GM12878 (cell line): ENCODE measurements at places on chromosomes 4 and X.
A peak's percentile ranks its signal among the peaks of the same experiment; 100 is the strongest.

- DNase-seq, result no peak
These were observed 62.2 kb downstream of the TIGD2 start for GRCh38 chr4:89173336-89174090.

DNA sequence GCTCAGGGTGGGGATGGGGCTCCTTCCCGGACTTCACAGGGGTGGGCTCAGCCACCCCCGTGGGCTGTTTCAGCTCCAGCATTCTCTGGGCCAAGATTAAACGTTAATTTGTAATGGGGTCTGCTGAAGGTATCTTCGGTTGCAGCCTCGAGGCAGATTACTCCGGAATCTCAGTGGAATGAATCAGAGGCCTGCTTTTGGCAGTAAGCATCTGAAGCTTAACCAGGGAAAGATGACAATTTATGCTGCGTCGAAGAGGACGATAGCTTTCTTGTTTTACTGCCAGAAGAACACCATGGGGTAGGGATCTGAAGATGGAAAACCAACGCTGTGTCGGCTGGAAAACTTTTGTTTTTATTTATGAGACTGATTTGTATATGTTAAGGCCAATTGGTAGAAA, 129.2 kb upstream of the MSX1 start:
- no peak for DNase-seq

DNA sequence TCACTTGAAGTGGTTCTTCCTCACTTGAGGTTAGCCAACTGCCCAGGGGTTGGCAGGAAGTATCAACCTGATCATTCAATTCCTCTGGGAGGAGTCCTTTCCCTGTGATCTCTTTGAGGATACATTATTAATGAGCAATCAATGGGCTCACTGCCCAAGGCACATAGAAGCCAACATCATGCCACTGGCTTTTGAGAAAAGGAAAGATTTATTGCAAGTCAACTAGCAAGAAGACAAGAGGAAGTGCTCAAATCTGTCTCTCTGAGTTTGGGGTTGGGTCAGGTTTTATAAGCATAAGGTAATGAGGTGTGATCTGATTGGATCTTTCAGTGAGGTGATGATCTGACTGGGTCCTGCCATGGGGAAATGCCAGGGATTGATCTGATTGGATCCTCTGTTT, 39.6 kb downstream of the FGFBP1 start:
- DNase-seq, result no peak

DNA sequence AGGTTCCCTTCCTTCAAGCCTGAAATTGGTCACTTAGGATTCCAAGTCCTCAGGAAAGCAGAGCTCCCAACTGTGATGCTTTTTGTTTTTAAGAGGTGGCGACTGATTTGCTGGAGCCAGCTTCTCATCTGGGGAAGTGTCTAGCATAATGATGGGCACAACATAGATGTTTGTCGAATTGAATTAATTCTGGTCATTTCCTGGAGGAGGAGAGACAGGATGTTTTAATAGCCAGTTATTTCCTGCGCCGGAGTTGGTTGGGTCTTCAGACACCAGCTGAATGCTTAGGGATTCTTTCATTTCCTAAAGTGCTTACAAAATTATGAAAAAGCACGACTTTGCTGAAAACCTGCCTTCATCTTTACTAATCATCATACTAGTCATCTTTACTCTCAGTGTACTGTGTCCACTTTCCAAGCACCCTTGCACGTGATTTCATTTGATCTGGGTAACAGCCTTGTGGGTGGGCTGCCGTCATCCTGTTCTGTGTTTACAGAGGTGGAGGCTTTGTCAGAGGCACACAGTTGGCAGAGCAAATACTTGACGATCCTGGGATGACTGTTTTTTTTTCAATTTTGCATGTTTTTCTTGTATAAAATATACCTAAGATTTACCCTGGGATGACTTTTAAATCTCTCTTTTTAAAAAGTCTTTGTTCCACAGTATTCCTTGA, 49.5 kb downstream of the RGS12 start:
- DNase-seq, result no peak

- DNase-seq, result no peak
These were observed 4.9 kb upstream of the CPLX1 start for GRCh38 chr4:830601-831482.

DNA sequence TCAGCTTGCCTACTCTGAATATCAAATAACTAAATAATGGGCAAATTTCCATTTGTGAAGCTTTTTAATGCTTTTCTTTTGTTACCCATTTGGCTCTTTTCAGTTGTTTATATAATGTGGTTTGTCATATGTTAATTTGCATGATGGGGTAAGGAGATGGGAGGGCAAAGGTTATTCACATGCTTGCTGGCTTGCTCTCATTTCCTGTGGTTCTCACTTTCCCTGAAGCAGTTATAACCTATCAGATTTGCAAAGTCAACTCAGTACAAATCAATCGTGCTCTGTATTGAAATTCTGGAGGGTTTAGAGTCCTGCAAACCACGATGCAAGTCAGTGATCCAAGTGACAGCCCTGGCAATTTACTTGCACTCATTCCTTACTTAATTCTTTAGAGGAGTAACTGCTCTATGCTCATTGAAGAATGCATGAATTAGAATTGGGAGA, 711.2 kb downstream of the ADGRL3 start:
- DNase-seq, result no peak

GRCh38 chr4:1927675-1928074, 56.5 kb downstream of the NSD2 start:
- DNase-seq, result no peak

DNA sequence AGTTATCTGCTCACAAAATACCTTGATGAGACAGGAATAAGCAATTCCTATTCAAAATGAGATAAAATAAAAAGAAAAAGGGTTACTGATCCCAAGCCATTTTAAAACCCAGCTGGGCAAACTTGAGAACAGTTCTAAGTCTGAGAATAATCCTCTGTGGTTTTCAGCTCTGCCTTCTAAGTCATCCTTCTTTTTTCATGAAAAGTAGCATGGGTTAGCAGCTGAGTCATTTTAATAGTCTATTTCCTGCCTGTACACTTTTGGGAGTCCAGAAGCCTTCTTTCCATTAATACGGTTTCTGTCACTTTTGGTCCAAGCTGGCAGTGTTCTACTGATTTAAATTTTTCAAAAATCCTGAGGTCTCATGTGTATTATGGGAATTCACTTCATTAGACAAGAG, 374.3 kb downstream of the IQCM start:
- DNase-seq, result no peak

DNA sequence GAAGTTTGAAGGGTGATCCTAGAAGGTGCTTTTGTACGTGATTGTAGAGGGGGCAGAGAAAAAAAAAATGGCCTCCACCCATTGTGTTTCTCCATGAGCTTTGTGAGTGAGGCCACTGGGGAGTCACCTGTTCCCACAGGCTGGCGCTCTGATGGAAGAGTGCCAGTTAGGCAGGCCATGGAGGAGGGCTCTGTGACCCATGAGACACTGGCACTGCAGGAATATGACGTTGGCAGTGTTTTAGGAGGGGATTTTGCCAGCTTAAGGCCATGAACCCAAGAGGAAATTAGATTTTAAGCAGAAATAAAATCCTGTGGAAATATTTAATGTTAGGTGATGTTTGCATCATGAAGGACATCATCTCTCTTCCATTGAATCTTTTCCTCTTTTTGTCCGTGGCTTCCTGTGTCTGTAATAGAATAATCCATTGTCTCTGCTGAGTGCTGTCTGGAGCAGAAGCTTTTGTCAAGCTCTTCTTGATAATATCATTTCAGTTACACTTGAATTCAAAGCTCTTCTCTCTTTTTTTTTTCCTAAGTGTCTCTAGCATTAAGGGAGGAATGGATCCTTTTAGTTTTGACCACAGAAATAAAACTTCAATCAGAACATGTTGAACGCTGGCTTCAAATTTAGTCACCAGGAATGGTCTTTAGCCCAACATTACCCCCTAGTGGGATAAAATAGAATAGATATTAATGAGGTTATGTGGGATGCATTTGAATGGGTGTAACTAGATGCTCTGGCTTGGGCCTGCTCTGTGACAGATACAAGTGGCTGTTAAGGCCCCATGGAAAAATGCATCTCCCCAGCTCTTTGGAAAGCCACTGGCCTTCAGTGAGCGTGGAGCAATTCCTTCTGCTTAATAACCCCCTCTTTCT, 41.0 kb upstream of the UCP1 start:
- DNase-seq, result peak; percentile 19

DNA sequence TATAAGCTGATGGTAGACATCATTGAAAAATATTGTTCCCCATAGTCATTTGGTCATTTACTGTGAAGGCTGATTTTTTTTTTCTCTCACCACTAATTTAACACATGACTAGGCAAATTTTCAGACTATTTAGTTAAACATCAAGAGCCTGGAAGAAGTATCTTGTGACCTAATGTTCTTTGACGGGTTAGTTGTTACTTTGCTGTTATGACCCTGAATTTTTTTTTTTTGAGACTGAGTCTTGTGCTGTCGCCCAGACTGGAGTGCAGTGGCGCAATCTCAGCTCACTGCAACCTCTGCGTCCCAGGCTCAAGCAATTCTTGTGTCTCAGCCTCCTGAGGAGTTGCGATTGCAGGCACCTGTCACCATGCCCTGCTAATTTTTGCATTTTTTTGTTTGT, 67.0 kb downstream of the HPF1 start:
- no peak for DNase-seq

DNA sequence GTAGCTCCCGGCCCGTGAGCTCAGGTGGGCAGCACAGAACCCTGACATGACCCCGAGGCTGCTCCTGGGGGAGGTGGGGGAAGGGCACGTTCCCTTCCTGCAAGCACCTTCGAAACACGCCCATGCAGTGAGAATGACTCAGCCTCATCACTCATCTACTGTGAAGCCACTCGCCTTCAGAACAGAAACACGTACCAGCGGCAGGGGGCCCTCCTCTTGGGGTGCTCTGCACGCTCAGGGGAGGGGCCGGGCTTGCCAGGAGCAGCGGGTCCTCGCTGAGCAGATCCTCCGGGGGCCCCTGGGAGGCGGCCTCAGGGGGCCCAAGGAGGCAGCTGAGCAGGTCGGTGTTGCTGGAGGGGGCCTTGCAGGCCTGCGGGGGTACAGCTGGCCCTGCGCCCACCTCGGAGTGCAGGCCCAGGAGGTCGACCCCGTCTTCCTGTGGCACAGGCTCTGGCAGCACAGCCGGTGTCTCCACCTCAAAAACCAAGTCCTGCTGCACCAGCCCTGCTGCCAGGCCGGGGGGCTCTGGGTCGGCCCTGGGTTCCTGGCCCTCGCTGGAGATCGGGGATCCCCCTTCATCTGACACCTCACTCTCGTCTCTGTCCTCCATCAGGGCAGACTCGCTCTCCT, 40.9 kb upstream of the CPLX1 start:
- DNase-seq, result no peak

- no peak for DNase-seq
These were observed 307.5 kb upstream of the SLIT2 start for GRCh38 chr4:19944251-19944650.

- peak; percentile 19 for DNase-seq
These were observed 3.7 kb downstream of the RS1 start for GRCh38 chrX:18668071-18668835.

DNA sequence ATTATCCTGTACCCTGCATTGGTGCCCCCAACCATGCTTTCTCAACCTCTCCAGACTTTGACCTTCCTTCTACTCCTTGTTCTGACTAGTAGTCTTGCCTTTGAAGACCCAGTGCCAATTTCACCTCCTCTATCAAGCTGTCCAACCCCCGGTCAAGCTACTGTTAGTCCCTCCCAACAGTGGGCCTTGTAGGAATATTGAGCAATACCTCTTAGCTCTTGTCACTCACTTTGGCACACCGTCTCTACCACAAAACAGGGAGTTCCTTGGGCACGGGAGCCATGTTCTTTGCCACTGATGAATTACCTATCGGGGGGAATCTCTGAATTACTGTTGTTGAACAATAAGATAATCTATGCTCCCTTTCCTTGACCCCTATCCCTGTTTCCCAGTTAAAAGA, 25.2 kb downstream of the LAS1L start:
- DNase-seq, result no peak

DNA sequence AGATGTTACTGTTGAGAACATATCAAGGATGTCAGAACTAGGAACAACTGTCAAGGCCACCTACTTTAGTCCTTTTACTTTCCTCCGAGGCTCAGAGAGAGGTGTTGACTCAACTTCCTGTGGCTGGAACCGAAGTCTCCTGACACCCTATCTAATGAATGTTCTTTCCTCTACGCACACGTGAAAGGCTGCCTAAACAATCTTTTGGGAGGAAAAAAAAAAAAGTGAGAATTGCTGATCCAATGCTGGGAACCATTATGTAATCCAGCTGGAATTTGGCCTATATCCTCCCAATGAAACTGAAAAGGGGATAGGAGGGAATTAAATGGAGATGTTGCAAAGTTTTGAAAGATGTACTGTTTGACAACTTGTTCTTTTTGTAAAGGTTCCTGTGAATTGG, 8.3 kb upstream of the MAP7D3 start:
- no peak for DNase-seq

DNA sequence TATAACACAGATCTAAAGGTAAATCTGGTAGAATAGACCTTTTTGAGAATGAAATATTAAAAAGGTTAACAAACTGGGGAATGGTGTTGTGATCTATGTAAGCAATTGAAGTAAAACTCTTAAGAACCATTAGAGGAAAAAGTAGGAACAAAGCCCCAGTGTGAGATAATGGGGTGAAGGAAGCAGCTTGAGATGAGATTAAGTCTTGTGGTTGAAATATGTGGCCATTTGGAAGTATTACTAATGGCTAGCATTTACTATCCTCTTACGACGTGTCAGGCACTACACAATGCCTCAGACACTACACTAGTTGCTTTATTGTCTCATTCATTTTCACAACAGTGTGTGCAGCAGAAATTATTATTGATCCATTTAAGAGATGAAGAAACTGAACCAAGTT, 25.9 kb upstream of the NDNF start:
- no peak for DNase-seq

- no peak for DNase-seq
These were observed 10.1 kb upstream of the RS1 start for GRCh38 chrX:18681996-18682395.

- no peak for DNase-seq
These were observed 5.7 kb downstream of the NIPAL1 start for GRCh38 chr4:48022192-48022799.

DNA sequence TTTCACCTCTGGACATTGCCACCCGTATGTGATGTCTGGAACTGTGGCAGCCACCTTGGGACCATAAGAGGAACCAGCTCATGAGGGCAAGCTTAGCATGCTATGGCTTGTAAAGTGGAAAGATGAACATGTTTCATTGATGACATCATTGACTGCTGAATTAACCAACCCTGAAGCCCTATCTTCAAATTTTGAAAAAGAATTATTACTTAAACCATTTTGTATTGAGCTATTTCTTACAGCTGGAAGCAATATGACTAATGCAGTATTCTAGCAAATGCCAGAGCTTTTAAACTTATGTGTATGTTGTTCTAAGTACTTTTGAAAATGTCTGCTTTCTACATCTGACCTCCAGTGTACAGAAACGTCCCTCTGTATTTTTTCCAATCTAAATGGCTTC, 18.1 kb downstream of the GUCY2F start:
- DNase-seq, result no peak
